Jurkat, Clone E6-1 (cell line): ENCODE measurements at places on chromosomes 3 and 15.

DNA sequence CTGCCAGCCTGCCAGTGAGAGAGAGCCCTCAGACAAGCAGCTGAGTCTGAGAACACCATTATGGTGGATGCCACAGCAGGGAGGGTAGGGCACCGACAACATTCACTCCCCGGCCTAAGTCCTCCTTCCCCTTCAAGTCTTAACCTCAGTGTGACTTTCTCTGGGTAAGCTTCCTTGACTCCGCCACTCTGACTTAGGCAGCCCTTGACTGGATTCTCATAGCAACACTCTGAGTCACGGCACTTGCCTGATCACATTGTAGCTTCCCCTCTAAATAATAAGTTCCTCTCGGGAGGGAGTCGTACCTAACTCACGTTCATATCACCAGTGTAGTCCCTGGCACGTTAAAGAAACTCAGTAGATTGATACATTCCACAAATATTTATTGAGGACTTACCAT is 180.5 kb downstream of the FOXB1 start:
- no peak for DNase-seq

- no peak for DNase-seq
Observed at GRCh38 chr3:177589041-177589650, 391.9 kb upstream of the TBL1XR1 start.

DNA sequence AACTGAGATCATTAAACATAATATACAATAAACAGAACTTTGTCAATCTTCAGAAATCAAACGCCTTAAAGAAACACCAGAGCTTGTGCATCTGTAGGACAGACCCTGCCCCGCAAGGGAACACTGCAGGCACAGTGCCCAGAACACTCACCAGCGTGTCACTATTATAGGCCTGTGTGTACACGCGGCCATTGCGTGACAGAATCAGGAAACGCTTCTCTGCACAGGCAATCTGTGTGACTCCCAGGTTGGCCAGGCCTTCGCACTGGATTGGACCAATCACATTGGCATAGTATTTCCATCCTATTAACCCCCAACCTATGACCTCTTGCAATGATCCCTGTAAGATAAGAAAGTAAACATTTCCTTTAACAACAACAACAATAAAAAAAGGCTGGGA is 52.9 kb downstream of the HERC2 start:
- DNase-seq = no peak

- no peak for DNase-seq
Observed at GRCh38 chr15:49044002-49044401, 2.2 kb downstream of the SECISBP2L start.

DNA sequence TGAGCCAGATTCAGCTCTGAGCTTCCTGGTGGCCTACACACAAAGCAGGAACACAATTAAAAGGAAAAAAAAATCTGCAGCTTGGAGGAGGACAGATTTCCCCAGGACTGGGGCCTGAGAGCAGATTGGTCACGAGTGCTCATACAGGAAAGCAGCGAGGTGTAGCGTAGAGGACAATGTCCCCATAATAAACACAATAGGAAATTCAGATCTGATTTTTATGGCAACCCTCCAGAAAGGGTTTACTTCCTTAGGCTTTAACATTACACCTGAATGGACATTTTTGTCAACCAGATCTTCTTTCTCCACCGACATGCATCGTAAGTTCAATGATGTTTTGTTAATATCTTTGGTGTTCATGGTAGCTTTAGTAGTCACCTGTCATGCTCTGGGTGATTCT is 23.3 kb downstream of the SLC6A20 start:
- no peak for DNase-seq

GRCh38 chr3:157938154-157938779 is 168.0 kb downstream of the SHOX2 start:
- DNase-seq = no peak
